ENCODE measurements at places on chromosomes 2 and 18.

- no peak for DNase-seq
Observed at GRCh38 chr18:11572201-11572600, 37.2 kb upstream of the SLC35G4 start.

- no peak for DNase-seq
Observed at GRCh38 chr18:78804206-78805030, 175.2 kb upstream of the SALL3 start.

GRCh38 chr2:180413336-180413735, 406.2 kb upstream of the CWC22 start:
- DNase-seq = no peak

DNA sequence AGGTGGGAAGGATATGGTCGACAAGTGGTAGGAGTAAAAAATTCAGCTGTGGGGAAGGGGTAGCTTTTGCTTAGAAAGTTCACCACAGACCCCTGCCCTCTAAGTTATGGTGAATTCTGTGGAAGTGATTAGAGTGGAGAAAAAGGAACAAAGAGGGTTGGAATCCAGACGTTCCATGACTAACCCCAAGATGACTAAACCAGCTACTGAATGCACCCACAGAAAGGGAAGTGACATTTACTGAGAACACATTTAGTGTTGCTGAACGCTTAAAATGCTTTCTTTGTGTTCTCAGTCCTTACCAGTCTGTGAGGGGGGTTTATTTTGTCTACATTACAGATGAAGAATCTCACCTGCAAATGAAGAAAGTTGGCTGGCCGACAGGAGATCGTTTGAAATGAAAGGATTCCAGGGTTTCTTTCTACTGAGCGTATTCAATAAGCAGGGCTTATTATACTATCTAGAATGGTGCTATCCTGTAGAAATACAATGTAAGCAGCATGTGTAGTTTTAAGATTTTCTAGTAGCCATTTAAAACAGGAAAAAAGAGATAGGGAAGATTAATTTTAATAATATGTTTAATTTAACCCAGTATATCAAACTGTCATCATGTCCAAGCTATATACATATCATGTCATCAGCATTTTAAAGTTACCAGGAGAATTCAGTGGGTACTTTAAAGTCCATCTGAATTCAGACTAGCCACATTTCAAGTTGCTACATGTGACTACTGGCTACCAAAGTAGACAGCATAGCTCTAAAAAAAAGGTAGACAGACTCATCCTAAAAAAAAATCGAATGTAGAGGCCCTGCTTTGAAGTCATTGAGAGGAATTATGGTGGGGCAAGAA, 60.1 kb downstream of the LIMS1 start:
- no peak for DNase-seq
